HepG2 (cell line): ENCODE measurements at places on chromosomes 6 and 20. TPM values are rescaled to one million over a fixed set of nuclear protein-coding genes. Genes with fewer than 3 reads are reported as not detected.

Gene NEU1
- polyA plus RNA-seq, result 202 and 215 TPM in 2 replicates

Gene PGBD1
- polyA plus RNA-seq, result 3.6 and 4.3 TPM in 2 replicates

Gene NRN1
- polyA plus RNA-seq, result 0.04 and 0.11 TPM in 2 replicates

Gene SIM1
- polyA plus RNA-seq, result not detected in 2 replicates

Gene TFB1M
- polyA plus RNA-seq, result 64.3 and 91.4 TPM in 2 replicates

Gene TPBG
- 0.73 and 0.82 TPM in 2 replicates for polyA plus RNA-seq

Gene HTR1B
- polyA plus RNA-seq, result not detected in 2 replicates

Gene CDKAL1
- polyA plus RNA-seq, result 8.0 and 9.5 TPM in 2 replicates

Gene CBFA2T2
- 20.8 and 21.2 TPM in 2 replicates for polyA plus RNA-seq

Gene SIRPA
- polyA plus RNA-seq, result 6.8 and 7.2 TPM in 2 replicates

- no peak for DNase-seq
Measured at GRCh38 chr6:13836170-13836569, 21.8 kb upstream of the MCUR1 start.

DNA sequence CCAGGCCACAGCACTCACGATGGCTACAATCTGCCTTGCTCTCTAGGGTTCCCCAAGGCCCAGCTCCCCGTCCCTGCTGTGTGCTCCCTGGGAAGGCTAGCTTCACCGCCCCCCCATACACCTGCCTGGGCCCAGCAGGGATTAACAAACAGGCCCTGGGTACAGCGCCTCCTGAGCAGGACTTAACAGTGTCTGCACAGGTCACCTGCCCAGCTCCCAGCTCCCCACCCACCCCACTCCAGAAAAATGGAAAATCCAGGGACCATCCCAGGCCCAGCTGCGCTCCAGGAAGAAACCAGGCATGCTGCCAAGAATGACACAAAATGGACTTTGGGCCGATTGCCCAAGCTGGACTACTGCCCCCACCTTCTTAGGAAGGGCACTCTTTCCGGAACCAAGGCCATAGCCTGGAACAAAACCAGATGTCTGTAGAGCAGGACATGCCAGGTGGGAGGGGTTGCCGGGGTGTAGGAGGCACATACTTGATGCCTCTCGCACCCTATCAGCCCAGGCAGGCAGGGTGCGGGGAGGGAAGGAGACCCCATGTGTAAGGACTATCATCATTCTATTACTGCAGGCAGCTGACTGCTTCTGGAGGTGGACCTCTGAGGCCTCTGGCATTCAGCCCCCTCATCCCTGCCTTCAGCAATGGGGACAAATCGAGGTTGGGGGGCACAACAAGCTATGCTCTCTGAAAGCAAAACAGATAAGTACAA lies 104.9 kb downstream of the SNX5 start:
- DNase-seq, result peak; percentile 100

GRCh38 chr6:3346476-3346875 lies 87.7 kb downstream of the PSMG4 start:
- no peak for DNase-seq

DNA sequence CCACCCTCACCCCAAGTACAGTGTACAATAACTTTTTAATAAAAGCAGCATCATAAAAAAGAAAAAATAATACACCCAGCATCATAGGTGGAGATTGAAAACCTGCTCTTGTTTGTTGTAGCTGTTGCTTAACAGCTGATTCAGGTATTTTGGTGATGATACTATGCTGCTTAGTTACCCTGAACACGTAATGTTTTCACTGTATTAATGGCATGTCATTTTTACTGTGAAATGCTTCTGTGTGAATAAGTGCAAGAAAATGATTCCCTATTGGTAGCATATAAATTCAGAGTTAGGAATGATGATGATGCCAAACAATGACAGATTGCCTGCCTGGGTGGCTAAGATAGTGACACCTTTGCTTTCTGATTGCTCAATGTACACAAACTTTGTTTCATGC lies 405.7 kb downstream of the HDGFL1 start:
- DNase-seq, result no peak

GRCh38 chr20:60224914-60225313 lies 266.7 kb downstream of the CDH26 start:
- peak; percentile 38 for DNase-seq

DNA sequence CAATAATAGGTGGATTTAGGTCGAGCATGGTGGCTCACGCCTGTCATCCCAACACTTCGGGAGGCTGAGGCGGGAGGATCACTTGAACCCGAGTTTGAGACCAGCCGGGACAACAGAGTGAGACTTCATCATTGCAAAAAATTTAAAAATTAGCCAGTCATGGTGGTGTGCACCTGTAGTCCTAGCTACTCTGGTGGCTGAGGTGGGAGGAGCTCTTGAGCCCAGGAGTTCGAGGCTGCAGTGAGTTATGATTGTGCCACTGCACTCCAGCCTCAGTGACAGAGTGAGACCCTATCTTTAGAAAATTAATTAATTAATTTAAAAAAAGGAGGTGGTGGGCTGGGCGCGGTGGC lies 13.4 kb upstream of the C20orf203 start:
- DNase-seq, result no peak

- peak; percentile 31 for DNase-seq
Measured at GRCh38 chr6:128242765-128243403, 277.5 kb downstream of the PTPRK start.

DNA sequence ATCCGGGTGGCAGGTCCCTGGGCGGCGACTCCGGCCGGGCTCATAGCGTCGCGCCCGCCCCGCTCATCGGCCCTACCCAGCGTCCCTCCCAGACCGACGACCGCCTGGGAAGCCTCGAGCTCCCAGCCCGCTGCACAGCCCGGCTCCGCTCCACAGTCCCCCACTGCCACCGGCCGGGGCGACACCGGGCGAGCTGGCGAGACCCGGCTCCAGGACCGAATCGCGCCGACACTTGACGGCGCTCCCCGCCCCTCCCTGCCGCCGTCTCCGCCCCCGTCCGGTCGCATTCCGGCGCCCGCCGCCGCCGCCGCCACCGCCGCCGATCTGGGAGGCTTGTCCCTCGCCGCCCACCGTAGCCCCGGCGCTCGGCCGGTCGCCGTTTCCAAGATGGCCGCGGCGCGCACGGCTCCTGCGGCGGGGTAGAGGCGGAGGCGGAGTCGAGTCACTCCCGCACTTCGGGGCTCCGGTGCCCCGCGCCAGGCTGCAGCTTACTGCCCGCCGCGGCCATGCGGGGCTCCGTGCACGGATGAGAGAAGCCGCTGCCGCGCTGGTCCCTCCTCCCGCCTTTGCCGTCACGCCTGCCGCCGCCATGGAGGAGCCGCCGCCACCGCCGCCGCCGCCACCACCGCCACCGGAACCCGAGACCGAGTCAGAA lies at the start of gene MAP3K4:
Gene MAP3K4 (plus strand): TSS at position 364 of the 655 bp plus-strand sequence. CDS start 163 bp downstream, at position 527.
- DNase-seq, result peak; percentile 62

GRCh38 chr6:17506531-17506930 lies 93.6 kb upstream of the FAM8A1 start:
- DNase-seq, result no peak

- no peak for DNase-seq
Measured at GRCh38 chr20:16412906-16413305, 160.3 kb downstream of the KIF16B start.

DNA sequence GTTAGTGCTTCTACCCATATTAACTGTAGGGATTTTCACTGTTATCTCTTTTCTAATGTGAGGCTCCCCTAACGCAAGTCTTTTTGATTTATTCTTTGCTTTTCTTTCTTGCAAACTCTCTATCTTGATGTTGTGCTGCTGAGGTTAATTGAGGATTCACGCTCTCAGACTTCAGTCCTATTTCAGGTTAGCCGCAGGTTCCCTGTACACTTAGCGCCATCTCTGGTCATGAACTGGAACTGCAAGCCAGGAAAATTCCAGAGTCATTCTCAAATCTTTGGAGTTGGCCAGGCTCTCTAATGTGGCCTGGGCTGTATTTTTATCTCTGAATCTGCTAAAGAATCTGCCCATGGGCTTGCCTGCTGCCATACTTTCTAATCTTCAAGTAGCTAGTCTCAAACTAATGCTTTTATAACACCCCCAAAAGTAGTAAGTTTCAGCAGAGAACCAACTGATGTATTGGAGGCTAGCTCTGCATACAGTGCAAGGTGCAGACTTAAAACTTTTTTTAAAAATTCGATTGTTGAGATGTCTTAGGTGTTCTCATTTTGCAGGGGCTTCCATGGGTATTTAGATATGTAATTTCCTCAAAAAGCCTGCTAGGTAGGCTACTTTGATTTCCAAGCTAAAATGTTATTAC lies 91.1 kb upstream of the OPRM1 start:
- DNase-seq, result peak; percentile 20

- DNase-seq, result no peak
Measured at GRCh38 chr6:110448846-110449540, 27.4 kb downstream of the SLC22A16 start.

- DNase-seq, result no peak
Measured at GRCh38 chr6:4687989-4688947, 87.9 kb upstream of the CDYL start.

GRCh38 chr6:149962461-149963211 lies 1.1 kb upstream of the ULBP1 start:
- no peak for DNase-seq

- no peak for DNase-seq
Measured at GRCh38 chr20:54115172-54115854, 44.9 kb upstream of the BCAS1 start.

DNA sequence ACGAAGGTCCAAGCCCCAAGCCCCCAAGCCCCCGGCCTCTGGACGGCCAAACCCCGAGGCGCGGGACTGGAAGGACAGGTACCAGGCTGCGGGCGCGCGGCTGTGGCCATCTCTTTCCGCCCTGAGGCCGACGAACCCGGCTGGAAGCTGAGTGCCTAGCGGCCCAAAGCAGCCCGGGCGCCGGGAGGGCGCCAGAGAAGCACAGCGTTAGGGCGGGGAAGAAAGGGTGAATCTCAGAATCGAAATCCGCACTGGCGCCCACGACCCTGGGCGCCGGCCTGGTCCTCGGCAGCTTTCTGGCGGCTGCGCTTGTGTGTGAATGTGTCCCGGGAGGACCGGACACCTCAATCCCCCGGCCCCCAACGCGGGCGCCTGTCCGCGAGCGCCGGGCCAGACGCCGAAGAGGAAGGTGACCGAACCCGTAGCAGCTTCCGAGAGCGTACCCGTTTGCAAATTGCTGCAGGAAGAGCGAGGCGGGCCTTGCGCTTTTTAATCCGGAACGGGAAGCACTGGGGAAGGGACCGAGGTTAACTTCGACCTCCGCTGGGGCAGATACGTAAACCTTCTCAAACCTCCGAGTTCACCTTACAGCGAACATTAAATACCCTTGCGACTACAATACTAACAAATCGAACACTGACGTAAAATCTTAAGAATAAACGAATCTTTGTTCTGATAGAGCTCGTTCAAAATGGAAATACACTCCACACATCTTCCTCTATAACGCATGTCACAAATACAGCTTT lies 2.9 kb downstream of the NRN1 start:
- DNase-seq, result no peak

DNA sequence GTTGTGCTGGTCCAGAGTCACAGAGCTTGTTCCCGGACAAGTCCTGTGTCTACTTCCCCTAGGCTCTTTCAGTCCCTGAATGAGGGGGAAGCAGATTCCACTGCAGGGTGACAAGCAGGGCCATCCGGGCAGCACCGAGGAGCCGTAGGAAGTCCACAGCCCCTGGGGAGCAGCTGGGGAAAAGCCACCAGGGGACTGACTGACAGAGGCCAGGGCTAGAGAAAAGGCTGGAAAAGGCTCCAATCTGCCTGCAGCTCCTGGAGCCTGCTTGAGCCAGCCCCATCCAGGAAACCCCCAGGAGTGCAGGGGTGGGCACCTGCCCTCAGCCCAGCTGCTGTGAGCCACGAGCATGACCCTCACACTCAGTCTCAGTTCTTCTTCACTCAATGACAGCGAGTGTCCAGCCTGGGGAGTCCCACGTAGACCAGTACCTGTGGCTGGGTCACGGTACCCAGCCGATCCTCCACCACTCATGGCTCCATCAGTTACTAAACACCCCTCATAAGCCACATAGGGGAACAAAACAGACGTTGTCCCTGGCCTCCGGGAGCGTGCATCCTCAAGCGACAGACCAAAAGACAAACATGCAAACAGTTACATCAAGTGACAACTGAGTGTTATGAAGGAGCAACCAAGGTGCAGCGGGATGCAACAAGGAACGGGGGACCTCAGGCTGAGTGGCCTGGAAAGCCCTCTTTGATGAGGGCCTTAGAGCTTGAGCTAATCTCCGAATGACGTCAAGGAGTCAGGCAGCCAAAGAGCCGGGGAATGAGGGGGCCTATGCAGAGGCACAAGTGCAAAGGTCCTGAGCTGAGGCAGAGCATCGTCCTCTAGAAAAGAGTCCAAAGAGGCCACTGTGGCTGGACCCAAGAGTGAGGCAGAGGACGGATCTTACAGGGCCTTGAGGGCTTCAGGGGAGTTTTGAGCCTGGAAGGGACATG lies 24.8 kb upstream of the VSTM2L start:
- peak; percentile 75 for DNase-seq

DNA sequence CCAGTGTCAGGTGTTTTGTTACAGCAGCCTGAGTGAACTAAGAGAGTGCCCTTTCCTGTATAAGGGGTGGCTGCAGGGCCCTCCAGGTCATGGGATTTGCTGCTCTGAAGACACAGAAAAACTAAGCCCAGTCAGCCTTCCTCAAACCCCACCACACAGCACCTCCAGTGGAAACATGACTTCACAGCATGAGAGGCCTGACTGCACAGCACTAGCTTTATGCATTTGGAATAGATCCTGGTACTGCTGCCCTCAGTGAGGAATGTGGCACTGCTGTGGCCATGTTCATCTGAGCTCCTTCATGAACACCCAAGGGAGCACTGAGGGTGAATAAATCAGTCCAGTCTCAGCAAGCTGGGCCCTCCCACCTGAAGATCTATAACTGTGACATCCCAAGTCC lies 296.1 kb upstream of the FOXQ1 start:
- peak; percentile 64 for DNase-seq

DNA sequence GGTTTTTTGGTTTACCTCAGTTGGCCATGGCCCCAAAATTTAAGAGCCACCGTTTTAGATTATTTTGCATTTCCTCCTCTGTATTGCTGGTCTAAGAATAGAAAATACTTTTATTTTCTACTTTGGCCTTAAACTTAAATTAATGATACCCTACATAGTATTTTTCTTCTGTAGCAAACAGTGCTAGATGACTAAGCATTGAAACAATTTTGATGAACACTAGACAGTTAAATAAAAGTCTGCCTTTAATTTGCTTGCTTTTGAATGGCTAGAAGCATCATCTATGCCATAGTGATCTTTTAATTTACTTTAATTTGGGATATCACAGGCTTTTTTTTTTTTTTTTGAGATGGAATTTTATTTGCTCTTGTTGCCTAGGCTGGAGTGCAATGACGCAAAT lies 106.4 kb downstream of the CD109 start:
- no peak for DNase-seq

DNA sequence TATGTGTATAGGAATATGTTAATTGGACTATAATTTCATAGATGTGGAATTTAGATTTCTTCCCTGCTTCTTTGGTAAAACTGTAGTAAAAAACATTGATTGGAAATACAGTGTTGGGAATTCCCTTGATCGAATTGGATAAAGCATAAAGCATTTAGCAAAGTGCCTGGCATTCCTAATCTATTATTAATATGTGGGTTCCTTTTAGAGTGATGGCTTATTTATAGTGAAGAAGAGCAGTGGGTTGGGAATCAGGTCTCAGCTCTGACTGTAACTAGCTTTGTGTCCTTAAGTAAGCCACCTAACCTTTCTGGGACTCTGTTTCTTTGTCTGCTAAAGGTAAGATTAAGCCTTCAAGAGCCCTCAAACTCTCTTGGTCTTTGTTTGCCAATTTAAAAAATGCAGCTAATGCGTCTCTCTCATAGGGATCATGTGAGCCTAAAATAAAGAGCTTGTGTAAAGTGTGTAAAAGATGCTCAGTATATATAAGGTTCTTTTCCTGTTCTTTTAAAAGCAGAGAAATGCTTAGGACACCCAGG lies 53.3 kb downstream of the KCNS1 start:
- DNase-seq, result no peak

GRCh38 chr20:3760655-3761348 lies 6.8 kb downstream of the ADISSP start:
- no peak for DNase-seq
